ENCODE measurements at places on chromosomes 7 and 10.

DNA sequence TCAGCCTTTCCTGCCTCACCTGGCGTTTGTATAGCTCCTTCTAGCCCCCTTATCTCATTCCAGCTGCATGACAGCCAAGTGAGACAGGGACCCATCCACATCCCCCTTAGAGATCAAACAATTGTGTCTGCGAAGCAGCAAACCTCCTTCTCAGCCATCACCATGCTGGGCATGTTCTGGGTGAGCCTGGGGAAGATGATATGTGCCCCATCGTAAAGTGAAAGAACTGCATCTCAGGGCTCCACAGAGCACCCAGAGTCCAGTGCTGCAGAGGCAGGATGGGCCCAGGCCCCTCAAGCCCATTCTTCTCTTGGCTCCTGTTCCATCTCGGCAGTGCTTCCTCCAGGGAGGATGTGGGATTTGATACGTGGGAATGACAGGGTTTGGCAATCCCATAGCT, 43.2 kb downstream of the FIGNL1 start:
- no peak for DNase-seq

GRCh38 chr10:132647424-132647823, 109.8 kb downstream of the INPP5A start:
- no peak for DNase-seq

- no peak for DNase-seq
These were observed 95.4 kb downstream of the HIF1AN start for GRCh38 chr10:100631192-100631591.

GRCh38 chr10:50343702-50344331, 92.5 kb upstream of the ASAH2 start:
- DNase-seq: no peak

DNA sequence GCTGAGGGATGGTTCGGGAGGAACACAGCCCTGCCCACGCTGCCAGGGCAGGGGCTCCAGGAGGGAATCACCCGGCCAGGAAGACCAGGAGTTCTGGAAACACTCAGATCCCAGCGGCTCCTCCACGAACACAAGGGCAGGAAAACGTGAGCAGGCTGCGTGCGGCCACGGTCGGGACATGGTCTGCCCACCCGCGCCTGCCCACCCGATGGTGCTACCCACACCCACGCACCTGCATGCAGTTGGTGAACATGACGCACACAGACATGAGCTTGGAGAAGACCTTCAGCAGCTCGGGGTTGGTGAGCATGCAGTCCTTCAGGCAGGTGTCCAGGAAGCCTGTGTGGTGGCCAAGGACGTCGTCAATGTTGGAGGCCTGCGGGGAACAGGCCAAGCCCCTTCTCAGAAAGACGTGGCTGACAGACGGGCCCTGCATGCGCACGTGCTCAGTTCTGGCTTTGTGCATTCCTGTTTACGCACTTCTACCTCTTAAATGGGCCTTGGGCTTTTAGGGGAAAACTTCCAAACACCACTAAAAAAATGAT, 6.2 kb upstream of the ADAM8 start:
- DNase-seq: no peak

DNA sequence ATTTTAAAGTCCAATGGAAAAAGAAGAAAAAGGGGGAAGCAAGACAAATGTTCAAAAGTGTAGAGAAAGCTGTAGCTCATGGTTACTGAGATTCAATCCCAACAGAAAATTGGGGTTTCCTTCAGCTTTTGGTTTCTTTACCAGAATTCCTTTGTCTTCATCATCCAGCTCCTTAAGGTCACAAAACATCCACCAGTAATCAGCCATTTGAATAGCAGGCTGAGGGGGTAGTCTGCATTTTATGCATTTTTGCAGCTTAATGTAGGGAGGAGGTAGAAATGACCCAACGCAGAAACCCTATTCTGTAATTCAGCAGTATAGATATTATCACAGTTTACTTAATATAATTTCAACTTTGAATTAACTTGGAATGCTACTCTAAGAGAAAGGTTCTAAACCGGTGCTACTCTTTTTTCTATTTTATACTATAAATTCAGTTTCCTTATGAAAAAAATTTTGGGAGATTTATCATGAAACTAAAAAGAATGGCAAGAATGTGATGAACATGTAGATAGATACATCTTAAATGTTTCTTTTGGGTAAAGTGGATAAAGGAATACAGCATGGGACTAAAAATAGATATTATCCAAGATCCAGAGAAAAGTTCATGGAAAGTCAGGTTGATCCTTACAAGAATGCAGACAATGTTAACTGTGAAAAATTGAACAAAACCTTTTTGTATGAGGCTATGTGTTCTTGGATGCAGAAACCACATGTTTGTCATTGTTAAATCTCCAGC, 596.9 kb downstream of the PHTF2 start:
- no peak for DNase-seq

DNA sequence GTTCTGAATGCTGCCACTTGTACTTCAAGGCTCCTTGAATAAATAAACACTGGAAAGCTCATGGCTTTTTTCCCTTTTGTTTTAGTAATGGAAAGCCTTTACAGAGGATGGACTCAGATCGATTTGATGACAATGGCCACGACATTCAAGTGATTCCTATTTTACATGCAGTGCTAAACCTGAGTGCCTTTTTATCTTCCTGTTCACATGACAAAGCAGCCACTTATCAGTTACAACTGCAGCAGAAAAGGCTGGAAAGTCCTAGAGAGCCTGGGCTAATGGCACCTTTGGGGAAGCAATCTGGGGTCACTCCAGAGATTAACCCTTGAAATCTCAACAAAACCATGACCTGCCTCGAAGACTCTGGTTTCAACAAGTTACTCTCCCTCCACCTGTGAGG, 249.0 kb upstream of the AUTS2 start:
- no peak for DNase-seq

DNA sequence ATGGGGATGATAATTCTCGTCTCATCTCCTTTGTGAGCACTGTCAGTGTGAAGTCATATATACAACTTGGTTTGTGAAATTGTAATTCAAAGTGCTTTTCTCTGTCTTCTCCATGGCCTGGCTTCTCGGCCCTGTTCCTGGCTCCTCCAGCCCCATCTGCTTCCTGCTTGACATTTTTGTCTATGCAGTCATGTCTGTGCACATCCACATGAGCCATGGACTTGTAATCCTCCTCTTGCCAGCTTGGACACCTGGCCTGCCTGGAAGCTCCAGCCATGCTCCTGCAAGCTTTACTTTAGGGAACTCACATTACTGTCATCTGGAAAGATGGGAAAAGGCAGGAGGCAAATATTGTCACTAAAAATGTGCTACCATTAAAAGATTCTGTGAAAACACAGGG, 576.0 kb upstream of the DPP6 start:
- DNase-seq: no peak

DNA sequence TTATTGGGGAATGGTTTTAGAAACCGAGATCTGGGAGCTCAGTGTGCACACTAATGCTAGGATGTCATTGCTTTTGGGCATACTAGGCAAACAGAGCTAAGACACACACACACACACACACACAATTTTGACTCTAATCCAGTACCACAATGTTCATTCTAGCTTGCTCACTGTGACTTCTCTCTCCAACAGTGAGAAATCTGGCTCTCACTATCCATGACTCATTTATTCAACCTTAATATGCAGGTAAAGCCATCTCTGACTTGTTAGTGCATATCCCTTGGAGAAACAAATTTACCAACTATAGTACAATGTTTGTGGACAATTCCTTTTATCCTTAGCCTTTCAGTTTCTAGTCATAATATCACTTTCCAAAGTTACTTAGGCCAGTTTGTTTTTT, 5.9 kb upstream of the BMS1 start:
- DNase-seq: no peak

DNA sequence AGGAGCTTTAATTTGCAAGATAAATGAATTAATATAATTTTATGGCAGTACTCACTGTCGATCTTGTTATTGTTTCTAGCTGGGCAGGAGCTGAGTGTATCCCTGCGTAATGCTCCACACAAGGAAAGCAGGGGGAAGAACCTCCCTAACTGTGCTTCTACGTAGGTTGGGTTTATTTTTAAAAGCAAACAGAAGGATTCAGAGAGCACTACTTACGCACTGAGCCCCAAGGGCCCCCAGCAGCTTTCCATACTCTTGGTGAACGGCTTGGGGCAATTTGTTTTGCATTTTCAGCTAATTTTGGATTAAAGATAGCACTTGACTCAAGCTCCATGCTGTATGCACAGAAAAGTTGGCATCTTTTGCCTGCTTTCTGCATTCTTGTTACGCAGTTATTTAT, 9.6 kb downstream of the DUSP5 start:
- DNase-seq: no peak

- DNase-seq: no peak
These were observed 15.5 kb downstream of the MSRB2 start for GRCh38 chr10:23110722-23111516.

DNA sequence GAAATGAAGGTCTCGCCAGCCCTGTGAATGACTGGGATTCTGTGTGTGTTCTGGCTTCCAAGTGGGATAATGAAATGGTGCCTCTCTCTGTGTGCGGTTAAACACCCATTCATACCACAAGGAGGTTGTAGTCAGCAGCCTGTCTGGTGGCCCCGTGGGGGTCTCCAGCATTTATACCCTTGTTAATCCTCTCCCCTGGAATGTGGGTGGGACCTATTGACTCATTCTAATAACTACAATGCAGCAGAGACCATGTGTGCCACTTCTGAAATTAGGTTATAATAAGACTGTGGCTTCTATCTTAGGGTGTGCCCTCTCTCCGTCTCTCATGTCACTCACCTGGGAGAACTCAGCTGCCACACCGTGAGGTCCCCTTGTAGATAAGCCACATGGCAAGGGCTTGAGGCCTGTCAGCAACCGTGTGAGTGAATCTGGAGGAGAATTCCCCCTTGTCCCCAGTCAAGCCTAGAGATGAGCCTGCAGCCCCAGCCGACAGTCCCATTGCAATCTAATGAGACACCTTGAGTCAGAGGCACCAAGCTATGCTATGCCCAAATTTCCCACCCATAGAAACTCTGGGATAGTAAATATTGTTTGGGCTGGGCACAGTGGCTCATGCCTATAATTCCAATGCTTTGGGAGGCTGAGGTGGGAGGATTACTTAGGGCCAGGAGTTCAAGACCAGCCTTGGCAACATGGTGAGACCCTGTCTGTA, 106.8 kb downstream of the GALNT17 start:
- DNase-seq: no peak

GRCh38 chr10:60291344-60291930, 98.2 kb downstream of the ANK3 start:
- no peak for DNase-seq

GRCh38 chr7:19989906-19990305, 216.5 kb upstream of the TMEM196 start:
- DNase-seq: no peak

DNA sequence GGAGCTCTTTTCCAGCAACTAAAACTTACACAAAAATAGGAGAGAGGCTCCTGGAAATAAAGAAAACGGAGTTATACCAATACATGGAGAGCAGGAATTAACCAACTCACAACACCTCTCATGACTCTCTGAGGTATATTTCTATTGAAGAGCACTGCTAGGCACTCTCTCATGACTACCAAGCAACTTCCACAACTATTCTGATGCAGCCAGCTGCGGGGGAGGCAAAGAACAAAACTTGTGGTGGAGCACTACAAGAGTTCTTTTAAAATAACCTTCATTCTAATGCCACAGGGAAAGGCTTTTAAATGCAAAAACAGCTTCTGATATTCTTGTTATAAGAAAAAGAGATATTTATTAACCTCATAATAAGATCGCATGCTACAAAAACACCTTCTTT, 140.7 kb downstream of the SLC25A13 start:
- no peak for DNase-seq

- DNase-seq: no peak
These were observed 441.8 kb upstream of the AKR1E2 start for GRCh38 chr10:4384245-4384644.

- DNase-seq: no peak
These were observed 91.0 kb downstream of the SEMA3D start for GRCh38 chr7:85095806-85096205.

DNA sequence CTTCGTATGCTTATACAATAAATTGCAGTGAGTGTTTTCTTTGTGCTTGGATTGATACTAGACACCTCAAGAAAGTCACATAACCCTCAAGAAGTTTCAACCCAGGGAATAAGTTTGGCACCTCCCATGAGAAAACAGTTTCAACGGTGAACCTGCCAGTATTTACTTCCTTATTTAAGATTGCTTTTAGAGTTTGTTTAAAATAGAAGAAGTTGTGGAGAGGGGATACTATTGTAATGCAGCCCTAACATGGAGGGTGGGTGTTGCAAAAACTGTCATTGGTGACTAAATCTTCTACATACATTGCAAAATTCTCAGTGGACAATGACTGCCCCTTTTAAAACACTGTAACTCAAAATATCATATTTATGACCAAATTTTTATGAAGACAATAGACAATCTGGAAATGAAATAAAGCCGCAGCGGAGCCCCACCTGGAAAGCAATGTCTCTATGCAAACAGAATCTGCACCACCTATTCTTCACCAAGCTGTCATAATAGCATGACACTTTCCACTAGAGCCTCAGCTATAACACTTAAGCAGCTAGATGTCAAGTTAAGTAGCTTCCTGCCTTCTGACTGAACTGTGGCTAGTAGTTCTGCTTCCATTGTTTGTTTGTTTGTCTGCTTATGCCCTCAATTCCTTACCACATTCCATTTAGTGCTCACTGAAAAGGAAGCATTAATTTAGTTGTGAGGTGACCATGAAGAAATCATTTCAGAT, 98.2 kb downstream of the MDFIC start:
- no peak for DNase-seq

DNA sequence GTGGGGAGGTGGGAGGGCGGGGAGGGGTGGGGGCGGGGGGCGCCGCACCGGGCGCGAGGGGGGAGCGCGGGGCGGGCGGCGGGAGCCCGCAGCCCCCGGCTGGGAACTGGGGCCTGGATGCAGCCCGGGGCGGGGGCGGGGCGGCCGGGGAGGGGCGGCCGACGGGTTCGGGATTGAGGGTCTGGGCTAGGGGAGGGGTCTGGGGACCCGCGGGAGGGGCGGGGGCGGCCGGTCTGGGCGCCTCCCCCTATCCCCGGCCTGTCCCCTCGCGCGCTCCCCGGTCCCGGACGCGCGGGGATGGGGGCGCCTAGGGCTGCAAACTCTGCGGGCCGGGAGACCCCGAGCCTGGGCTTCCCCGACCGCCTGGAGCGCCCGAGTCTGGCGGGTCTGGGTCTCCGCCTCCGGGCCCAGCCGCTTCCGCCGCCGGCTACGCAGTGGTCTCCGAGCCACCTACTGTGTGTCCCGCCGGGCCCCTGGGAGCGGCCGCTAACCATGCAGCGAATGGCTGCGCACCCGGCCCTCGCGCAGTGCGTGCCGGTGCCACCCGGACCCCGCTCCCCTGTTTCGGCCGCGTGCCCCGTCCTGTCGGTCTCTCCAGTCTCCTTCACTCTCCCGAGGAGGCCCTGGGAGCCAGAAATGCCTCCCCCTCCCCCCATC, 375 bp upstream of the FGF8 start:
- no peak for DNase-seq

GRCh38 chr10:58920655-58921003, 255.8 kb upstream of the PHYHIPL start:
- no peak for DNase-seq

Measured in activated CD4-positive, alpha-beta T cell treated with anti-CD3 and anti-CD28 coated beads for 1 hour (primary cell).